ENCODE measurements at places on chromosomes 1 and 21.

DNA sequence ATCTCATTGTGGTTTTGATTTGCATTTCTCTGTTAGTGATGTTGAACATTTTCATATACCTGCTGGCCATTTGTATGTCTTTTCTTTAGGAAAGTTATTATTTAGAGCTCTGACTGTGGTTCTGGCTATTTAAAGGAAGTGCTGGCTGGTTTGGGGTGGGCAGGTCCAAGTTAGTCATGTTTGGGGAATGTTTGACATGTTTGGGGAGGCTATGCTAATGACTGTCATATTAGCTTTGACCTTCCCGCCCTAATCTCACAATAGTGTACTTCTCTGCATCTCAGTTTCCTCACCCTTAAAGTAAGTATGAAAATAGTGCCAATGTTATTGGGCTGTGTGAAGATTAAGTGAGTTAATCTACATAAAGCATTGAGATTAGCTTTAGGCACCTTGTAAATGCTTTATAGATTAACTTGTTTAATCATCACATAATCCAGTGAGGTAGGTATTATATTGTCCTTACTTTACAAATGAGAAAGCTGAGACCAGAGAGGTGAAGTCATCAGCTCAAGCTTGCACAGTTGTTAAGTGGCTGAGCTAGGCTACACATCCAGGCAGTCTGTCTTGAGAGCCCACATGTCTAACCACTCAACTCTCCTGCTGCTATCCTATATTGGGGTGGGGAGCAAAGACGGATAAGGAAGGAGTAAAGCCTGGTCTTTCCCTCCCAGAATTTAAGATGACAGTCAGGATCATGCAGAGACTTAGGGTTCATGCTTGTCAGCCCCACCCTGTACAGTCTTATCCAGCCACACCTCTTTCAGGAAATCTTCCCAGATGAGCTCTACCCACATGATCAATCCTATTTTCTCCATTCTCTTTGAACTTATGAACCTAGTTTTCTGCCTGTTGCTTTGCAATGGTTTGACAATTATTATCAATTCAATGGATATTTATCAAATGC is 22.8 kb upstream of the CRNN start:
- no peak for DNase-seq

- DNase-seq = no peak
These were observed 360 bp upstream of the GBP3 start for GRCh38 chr1:89023026-89023425.

- no peak for DNase-seq
These were observed 13.3 kb downstream of the AKNAD1 start for GRCh38 chr1:108843390-108844137.

DNA sequence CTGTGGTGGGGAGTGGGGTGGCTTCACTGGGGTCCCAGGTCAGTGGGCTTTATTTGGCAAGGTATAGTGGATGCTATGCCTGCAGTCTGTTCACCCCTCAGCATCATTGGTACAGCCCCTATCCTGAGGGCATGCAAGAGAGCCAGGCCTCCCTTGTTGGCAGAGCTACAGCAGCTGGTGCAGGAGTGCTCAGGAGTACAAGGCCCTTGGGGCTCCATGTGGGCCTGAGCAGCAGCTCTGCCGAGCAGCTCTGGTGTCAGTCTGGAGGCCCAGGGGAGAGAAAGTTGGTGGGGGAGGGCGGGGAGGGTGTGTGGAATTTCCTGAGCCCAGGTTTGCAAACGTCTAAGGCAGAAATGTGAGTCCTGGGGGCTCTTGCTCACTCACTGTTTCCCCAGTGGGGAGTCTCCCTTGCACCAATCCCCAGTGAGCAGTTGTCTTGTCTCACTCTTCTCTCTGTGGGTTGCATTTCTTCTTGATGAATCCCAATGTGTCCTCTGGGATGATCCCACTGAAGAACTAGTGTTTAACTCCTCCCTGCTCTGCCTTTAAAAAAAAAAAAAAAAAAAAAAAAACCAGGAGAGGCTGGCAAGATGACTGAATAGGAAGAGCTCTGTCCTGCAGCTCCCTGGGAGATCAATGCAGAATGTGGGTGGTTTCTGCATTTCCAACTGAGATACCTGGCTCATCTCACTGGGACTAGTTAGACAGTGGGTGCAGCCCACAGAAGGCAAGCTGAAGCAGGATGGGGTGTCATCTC is 39.5 kb upstream of the CYP4X1 start:
- DNase-seq = no peak

GRCh38 chr21:15437883-15438282 is 291.9 kb upstream of the USP25 start:
- DNase-seq = no peak

DNA sequence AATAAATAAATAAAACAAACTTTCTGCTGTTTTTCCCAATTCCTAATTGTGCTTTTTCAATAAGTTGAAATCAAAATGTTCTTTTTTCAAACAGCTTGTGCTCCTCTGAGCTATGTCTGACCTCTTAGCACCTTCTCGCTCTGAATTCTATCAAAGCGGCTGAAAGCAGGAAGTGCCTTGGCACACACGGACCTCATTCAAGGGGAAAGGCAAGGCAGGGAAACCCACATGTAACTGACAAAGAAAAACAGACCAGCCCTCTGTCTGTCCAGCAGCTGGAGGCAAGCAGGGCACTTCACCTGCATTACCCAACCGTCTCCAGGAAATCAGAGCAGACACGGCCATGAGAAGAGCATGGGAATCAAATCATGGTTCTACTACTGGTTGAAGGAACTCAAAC is 56.7 kb downstream of the PLPP3 start:
- no peak for DNase-seq

DNA sequence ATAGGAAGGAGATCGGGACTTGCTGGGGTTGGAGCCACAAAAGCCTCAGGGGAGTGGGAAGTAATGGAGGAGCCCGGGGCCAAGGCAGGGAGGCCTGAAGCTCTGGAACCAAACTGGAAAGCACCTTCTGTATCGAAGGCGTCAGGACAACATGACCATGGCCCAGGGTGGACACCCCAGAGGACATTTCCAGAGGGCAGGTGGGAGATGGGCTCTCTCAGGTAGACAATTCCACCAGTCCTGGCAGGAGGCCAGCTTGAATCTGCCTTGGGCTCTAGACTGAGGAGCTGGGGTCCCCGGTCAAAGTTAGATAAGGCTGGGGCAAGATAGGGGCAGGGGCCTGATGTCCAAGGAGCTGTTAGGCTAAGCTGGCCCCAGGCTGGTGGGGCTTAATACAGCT is 104.9 kb upstream of the EDN2 start:
- DNase-seq = no peak

GRCh38 chr1:167101754-167102153 is 7.9 kb downstream of the STYXL2 start:
- no peak for DNase-seq

GRCh38 chr1:78274814-78275213 is 216.0 kb upstream of the PTGFR start:
- DNase-seq = no peak

DNA sequence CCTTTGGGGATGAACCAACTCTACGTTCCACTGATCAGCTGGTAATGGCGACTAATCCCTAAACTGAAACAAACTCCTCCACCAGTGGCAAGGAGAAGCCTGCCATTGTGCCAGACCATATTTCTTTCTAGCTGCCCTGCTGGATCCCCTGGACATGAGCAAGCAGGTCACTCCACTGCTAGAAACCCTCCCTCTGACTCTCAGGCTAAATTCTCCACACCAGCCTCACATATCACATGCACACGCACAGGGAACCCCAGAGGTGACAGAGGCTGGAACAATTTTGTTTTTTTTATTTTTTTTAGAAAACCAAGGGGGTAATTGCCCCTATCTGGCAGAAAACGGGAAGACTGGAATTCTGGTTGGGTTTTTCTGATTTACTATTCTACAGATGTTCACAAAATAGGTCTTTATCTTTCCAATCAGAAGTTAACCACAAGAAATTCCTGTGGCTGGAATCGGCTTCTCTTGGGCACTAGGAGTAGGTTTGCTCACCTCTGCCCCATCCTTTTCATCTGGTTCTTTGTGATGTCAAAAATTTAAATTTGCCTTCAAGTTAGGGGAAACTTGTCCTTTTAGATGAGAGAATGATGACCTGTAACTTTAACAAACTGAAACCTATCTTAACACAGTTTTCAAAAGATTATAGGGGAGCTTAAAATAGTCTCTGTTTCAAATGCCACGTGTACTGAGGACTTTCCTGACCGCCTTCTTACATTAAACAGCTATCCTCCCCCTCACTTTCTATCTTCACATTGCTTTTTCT is 258.1 kb downstream of the SDCCAG8 start:
- no peak for DNase-seq

DNA sequence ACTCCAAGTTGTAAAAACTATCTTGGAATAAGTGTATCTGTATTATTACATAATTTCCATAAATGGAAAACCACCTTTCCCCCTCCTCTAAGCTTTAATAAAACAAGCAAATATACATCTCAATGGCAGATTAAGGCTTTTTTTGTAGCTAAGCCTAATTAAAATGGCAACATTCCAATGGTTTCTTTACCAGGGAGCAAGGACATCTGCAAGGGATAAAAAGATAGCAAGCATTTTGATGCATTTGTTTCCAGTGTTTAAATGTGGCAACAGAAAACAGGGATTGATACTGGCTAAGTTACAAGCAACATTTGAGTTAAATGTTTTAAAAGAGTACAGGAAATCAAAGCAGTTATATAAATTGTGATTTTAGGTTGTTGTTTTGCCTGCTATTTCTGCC is 1012.7 kb downstream of the ADGRL2 start:
- DNase-seq = no peak
